ENCODE measurements at places on chromosomes 5 and 9.

GRCh38 chr5:35067985-35068384 is 20.2 kb upstream of the AGXT2 start:
- no peak for DNase-seq

DNA sequence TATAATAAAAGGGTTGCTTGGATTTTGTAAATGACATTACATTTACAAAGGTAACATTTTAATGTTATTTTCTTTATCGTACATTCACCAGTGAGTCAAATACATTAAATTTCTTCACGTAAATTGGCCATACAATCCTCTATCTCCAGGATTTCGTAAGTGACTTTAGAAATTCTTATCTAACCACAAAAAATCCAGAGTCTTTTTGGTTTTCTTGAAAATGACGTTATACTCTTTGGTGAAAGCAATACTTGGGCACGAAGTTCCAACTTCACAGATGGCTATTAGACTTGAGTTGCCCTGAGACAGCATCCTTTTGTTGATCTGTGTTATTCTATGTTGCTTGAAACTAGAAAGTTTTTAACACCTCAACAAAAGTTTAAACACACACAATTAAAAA is 87.4 kb upstream of the CDH10 start:
- no peak for DNase-seq

DNA sequence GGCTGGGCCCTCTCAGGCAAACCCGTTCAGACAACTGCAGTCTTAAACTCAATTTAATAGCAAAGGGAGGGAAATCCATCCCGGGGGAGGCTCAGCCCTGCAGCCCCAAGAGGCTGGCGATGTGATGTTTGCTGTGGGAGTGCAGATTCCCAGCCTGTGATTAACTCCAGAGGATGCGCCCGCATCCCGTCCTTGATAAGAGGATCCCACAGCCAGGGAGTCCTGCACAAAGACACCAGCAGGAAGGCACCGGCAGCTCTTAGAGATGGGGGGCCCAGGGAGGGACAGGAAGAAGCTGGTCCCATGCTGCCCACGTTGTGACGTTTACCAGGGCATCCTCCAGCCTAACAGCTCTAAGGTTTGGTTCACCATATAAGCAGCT is 64.7 kb downstream of the MRPL36 start:
- no peak for DNase-seq

DNA sequence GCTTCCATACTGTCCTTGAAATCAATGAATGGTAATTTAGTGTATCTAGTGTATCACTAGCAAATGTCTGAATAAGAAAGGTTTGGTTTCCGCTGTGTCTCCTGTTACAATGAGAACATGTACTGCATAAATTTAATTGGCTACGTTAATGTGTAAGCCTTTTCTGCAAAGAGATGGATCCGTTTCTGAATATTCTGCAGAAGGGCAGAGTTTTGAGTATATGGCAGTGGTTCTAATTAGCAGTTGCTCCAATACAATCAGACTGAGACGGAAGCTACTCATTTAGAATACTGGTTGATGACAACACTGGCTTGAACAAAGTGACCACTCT is 555 bp upstream of the PCDHGC4 start:
- DNase-seq = no peak

DNA sequence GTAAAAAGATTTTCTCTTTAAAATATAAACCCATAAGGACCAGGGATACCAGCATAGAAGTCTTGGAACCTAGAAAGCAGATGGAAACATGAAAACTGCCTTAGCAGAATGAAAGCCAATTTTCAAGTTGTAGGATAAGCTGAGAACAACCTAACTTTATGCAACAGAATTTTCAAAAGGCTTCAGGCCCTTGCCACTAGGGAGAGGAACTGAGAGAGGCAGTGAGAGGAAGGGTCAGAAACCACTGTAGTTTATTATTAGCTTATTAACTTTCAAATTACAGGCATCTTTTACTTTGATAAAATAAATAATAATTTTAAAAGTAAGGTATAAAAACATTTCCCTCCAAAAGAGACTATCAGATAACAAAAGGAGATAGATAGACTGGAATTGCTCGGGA is 33.4 kb downstream of the FAM81B start:
- no peak for DNase-seq

DNA sequence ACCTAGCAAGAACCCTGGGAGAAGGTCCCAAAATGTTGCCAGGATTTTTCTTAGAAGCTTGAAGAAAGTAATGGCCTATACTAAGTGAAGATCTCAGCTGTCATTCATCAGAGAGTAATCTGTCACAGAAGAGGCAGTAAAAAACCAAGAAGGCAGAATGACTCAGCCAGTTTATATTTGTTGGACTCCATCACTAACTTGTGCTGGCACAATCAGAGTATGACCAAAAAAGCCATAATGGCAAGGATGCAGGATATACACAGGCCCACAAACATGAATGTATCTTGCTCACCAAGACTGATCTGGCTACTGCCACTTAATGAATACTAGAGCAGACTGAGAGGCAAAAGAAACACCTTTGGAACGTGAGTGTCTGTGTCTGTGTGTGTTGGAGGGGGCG is 104.0 kb upstream of the POU5F2 start:
- no peak for DNase-seq

DNA sequence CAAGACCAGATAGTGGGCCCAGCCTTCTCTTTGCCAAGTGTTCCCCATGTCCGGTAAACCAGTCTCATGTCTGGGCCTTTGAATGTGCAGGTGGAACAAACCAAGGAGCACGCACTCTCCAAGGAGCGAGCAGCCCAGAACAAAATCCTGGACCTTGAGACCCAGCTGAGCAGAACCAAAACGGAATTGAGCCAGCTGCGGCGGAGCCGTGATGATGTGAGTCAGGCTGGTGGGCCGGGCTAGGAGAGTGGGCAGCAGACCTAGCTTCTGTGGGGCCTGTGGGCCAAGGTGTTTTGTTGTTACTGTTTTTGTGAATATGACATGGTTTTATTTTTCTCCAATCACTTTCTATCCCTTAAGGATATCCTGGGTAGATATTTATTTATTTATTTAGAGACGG is 5.6 kb upstream of the GLE1 start:
- DNase-seq = no peak

GRCh38 chr9:98329904-98330303 is 74.5 kb upstream of the TBC1D2 start:
- no peak for DNase-seq

DNA sequence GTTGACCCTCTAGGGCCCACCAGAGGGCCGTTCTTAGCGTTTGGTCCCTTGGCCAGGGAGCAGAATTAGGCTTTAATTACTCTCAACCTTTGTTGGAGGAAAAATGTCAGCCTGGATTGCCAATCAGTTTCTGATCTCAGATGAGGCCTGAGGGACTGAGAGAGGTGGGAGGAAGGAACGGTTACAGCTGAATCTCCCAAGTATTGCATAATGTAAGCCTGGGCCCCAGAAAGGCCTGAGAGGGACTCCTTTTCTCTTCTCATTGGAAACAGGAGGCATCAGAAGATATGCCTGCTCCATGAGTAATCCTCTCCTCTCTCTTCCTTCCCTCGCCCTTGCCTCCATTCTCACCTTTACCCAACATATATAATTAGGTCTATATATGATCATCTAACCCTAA is 105.7 kb downstream of the INSYN2B start:
- DNase-seq = no peak

- DNase-seq = no peak
These were observed 20.3 kb downstream of the MFAP3 start for GRCh38 chr5:154059039-154059430.

DNA sequence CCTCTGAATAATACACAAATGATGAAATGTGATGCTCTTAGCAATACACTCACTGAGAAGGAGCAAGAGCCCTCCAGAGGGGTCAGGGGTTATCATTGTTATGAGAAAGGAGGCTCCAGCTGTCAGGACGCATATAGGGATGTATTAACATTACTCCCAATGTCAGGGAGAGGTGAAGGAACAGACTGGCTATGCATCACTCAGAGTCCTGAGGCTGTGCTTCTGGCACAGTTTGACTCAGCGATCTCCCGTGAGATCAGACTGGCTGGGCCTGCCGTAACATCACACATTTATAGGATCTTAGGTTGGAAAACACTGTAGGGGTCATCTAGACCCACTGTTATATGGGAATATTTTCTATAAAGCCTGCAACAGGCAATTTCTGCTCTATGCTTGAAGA is 226.5 kb upstream of the GLRA1 start:
- DNase-seq = no peak

DNA sequence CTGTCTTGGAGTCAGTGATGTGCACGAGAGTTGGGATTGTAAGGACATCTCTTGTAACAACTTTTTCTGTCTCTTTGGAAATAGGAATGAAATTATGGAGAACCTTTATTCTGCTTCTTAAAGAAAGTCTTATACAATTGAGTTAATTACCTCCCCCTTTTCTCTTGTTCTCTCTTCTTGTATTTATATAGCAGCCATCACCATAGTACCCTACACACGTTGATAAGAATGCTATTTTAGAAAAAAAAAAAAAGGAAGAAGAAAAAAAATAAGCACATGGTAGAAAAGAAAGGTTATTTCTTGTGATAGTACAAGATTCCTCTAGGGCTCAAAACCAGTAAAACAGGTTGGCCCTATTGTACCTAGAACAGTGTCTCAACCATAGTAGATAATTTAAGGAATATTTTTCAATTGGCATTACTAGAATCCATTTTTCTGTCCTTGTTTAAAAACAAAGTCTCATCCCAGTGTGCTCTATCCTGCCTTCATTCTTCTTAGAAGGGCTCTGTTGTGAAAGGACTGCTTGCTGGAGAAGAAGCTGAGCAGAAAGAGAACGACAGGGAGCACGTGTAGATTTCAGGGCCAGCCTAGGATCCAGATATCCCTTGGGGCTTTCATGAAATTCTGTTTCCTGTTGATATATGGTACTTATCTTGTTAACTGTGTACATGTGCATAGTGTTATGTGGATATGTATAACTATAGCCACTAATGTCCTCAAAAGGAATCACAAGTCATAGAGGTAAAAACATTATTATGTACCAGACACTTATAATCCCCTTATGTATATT is 392.3 kb upstream of the MEF2C start:
- no peak for DNase-seq

- no peak for DNase-seq
These were observed 3.9 kb upstream of the LPCAT1 start for GRCh38 chr5:1527533-1528205.

GRCh38 chr5:135393691-135394090 is 5.3 kb downstream of the MACROH2A1 start:
- no peak for DNase-seq

DNA sequence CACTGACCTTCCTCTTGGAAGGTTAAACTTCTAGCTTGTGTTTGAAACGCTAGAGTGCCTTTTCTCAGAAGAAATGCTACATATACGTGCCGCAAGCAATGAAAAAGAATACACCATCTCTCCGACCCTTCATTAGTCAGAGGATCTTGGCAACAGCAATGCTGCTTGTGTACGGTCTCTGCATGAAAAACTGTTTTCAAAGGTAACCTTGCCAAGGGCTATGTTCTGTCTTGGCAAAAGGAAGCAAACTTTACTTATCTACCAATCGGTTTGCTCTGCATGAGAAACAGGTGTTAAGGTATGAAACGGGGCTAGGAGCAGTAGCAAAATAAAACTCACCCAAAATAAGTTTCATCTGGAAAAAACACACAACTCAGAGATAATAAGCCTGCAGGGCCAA is 297.8 kb downstream of the FBXL17 start:
- DNase-seq = no peak

GRCh38 chr9:72807765-72808445 is 144.9 kb downstream of the ALDH1A1 start:
- DNase-seq = no peak

GRCh38 chr5:80008995-80009765 is 18.1 kb upstream of the MTX3 start:
- DNase-seq = no peak

DNA sequence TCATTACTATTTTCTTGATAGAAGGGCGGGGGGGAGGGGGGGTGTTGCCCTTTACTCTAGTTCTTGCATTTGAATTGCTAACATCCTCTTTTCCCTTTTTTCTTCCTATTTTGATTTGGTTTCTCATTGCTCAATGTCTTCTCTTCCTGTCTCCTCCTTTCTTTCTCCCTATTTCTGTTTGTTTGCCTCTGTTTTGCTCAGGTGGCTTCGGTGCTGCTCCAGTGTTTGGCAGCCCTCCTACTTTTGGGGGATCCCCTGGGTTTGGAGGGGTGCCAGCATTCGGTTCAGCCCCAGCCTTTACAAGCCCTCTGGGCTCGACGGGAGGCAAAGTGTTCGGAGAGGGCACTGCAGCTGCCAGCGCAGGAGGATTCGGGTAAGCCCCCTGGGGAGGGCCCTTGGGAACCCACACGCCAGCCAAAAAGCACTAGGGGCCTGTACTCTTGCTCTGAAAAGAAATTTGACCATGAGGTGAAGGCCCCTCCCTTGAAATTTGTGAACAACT is 48.3 kb downstream of the FAM78A start:
- no peak for DNase-seq

GRCh38 chr5:62017092-62017491 is 288.9 kb upstream of the KIF2A start:
- DNase-seq = no peak

DNA sequence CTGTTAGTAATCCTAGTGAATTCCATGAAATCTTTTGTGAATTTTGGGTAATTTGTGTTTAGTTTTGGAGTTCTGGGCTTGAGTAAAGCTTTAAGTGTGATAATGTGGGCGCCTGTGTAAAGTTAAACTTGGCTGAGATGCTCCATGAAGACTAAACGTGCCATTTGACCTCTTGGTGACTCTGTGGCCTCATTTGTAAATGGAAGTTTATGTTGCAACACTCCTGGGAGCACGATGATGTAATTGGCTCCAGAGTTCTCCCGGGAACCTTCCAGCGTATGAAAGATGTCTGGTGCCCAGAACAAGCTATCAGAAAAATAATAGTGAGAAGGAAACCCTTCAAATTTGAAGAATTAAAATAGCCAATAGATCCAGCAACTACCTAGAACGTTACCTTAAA is 981.2 kb downstream of the TLE4 start:
- DNase-seq = no peak

DNA sequence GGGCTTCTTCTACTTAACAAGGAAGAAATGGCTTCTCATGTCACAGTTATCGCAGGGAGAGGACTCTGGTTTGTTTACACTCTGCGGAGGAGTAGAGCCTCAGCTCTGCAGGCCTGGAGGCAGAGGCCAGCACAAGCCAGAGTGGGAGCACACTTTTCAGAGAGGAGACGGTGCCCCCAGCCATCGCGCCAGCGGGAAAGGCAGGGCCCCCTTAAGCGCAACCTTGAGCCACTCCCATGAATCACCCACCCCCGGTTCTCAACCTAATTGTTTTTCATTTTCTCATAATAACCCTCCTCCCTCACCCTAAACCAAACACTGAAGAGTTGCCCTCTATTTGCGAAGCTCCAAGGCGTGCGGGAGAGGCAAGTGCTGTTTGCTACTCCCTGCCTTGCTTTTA is 208.4 kb upstream of the TBCA start:
- DNase-seq = no peak

DNA sequence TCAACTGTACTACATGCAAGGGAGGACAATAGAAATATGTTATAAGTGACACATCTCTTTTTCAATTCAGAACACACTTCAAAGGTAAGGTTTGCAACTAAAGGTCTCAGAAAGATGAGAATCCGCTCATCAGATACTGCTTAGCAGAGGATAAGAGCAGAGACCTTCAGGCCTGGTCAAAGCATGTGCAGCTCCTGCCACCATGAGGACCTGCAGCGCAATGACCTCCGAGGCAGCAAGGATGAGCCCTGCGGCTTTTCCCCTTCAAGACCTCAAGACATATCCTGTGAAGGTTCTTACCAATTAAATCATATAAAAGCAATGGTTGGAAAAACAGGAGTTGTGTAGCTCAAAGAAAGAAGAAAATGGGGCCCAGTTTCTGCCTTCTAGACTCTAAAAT is 135.8 kb downstream of the TRIM36 start:
- no peak for DNase-seq
